ENCODE measurements at places on chromosomes 5 and 9.

GRCh38 chr9:79977074-79977435, 405.3 kb downstream of the TLE4 start:
- no peak for DNase-seq

DNA sequence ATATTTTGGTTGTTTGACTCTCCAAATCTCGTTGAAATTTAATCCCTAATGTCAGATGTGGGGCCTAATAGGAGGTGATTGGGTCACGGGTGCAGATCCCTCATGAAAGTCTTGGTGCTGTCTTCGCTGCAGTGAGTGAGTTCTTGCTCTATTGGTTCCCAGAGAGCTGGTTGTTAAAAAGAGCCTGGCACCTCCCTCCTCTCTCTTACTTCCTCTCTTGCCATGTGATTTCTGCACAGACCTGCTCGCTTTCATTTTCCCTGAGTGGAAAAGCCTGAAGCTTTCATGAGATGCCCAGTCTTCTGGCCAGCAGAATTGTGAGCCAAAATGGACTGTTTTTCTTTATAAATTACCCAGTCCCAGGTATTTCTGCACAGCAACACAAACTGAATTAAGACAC, 221.6 kb downstream of the MAT2B start:
- DNase-seq: no peak

- DNase-seq: no peak
Observed at GRCh38 chr5:169301986-169302385, 1.0 kb upstream of the SLIT3 start.

- no peak for DNase-seq
Observed at GRCh38 chr5:68465133-68465532, 249.6 kb downstream of the PIK3R1 start.

DNA sequence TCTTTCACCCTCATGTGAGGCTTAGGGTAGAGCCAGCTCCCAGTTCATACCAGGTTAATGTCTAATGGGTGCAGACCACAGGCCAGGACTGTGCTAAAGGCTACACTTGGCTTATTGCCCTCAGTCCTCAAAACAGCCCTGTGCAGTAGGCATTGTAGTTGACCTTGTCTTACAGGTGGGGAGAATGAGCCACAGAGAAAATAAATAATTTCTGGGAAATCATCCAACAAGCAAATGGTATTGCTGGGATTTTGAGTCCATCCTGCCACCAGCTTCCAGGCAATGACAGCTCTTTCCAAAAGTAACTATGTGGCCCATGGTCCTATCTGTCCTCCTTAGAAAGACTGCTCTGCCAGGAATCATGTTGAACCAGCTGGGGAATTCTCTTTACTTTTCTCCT, 450.0 kb downstream of the GADD45G start:
- DNase-seq: no peak

DNA sequence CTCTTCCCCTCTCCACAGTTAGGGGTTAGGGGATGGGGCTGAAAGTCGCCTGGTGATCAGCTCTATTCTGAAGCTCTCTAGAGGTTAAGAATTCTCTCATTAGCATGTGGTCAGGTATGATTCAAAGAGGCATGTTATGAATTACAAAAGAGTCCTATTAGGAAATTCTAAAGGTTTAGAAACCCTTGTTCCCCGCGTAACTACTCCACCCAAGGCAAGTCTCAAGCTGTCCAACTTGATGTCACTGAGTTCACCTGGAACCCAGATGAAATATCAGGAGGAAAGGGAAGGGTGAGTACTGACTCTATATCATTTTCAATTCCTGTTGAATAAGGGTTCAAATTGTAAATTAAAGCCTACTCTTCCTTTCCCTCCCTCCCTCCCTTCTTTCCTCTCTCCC, 18.1 kb upstream of the RNF145 start:
- DNase-seq: no peak

- DNase-seq: peak; percentile 70
Observed at GRCh38 chr5:72511366-72511765, 4.2 kb upstream of the ZNF366 start.

Measured in GM23248 (cell line).